PC-3 (cell line): ENCODE measurements at places on chromosomes 5 and 9. TPM values are rescaled to one million over a fixed set of nuclear protein-coding genes. Genes with fewer than 3 reads are reported as not detected.

- H3K27ac ChIP-seq: no peak overlapping the region
- no peaks in the 10 kb centered on the region for H3K27me3 ChIP-seq
Measured at GRCh38 chr9:131404581-131404980, 10.7 kb downstream of the PRRC2B start.

GRCh38 chr9:109468927-109469326 lies 29.2 kb downstream of the PTPN3 start:
- no peak overlapping the region for H3K27ac ChIP-seq
- no peak for DNase-seq
- H3K4me3 ChIP-seq: no peak overlapping the region
- H3K36me3 ChIP-seq: no peaks in the 10 kb centered on the region
- no peaks in the 10 kb centered on the region for H3K27me3 ChIP-seq

C9orf50 gene
- total RNA-seq: not detected in 2 replicates

- H3K4me3 ChIP-seq: no peak overlapping the region
- H3K4me1 ChIP-seq: no peaks in the 10 kb centered on the region
- H3K36me3 ChIP-seq: no peaks in the 10 kb centered on the region
- H3K27ac ChIP-seq: no peak overlapping the region
- DNase-seq: no peak
Measured at GRCh38 chr5:128426090-128426534, 111.9 kb downstream of the FBN2 start.

- H3K27me3 ChIP-seq: no peaks in the 10 kb centered on the region
- no peaks in the 10 kb centered on the region for H3K36me3 ChIP-seq
- no peak overlapping the region for H3K4me3 ChIP-seq
- no peak overlapping the region for H3K27ac ChIP-seq
- no peaks in the 10 kb centered on the region for H3K4me1 ChIP-seq
- peak; percentile 64 for DNase-seq
Measured at GRCh38 chr5:6291961-6292360, 86.4 kb downstream of the MED10 start.
